Effector CD8-positive, alpha-beta T cell (primary cell): ENCODE measurements at places on chromosomes 3 and 15.

GRCh38 chr3:195397524-195397923 is 45.3 kb downstream of the ACAP2 start:
- DNase-seq: no peak

- DNase-seq: no peak
Observed at GRCh38 chr3:150106740-150107428, 136.2 kb upstream of the PFN2 start.

GRCh38 chr3:152040319-152040718 is 166.9 kb downstream of the SUCNR1 start:
- DNase-seq: no peak

- no peak for DNase-seq
Observed at GRCh38 chr15:95129574-95129973, 898.2 kb downstream of the MCTP2 start.

DNA sequence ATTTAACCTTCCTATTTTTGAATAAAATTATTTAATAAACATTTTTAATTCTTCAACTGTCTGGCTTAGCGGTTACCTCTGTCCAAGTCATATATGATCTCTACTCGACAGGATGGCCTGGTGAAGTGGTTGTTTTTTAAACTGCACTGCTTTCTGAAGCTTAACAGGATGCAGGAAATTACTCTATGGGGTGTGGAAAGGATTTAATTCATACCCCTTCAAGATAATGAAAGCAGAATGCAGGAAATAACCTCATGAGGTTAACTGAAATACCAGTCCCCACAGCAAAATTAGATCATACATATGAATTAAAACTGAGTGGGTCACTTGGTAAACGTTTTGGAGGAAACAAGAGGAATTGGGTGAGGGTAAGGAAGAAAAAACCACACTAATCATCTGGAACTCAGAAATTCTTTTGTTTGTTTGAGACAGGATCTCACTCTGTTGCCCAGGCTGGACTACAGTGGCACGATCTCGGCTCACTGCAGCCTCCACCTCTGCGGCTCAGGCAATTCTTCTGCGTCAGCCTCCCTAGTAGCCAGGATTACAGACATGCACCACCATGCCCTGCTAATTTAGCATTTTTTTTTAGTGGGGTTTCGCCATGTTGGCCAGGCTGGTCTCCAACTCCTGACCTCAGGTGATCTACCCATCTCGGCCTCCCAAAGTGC is 50.1 kb downstream of the LYSMD4 start:
- no peak for DNase-seq

- DNase-seq: no peak
Observed at GRCh38 chr3:7112523-7113056, 251.7 kb downstream of the GRM7 start.

DNA sequence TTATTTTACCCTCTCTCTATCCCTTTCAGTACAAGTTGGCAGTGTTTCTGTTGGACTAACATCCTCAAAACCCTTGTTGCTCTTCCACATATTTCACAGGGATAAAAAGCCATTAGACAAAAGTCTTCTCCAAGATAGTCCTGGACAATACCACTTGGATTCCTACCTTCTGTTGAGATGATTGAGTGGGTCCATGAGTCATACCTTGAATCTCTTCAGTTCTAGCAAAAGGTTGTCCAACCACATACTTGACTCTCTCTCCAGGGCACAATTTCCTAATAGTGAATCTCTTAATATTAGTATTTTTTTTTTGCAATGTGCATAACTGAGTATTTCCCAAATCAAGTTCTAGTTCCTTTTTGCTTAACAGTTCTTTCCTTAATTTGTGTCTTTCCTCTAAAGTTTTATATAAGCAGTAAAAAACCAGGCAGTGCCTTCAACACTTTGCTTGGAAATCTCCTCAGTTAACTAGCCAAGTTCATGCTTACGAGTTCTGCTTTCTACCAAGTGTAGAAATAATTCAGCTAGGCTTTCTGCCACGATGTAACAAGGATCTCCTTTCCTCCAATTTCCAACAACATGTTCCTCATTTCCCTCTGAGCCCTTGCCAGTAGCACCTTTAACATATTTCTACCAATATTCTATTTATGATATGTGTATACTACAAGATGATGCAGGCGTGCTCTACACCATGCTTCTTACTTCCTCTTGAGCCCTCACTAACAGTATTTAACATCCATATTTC is 68.3 kb upstream of the NEO1 start:
- no peak for DNase-seq

GRCh38 chr15:86852741-86853140 is 773.1 kb downstream of the AGBL1 start:
- DNase-seq: no peak

- DNase-seq: no peak
Observed at GRCh38 chr15:45869034-45869668, 234.3 kb downstream of the SQOR start.

DNA sequence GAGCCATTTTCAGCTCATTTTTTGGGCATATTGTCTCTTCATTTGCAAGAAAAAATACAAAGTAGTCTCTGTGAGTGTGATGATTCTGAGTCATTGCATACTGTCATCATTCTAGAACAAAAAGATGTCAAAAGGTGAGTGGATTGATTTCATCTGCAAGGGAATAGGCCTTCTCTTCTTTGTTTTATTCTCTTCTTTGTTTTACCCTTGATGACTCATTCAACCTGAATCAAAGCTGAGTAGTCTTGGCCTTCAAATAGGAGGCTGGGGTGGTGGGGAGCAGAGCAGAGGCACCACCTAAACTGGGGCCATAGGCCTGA is 25.4 kb downstream of the CYP19A1 start:
- DNase-seq: no peak

DNA sequence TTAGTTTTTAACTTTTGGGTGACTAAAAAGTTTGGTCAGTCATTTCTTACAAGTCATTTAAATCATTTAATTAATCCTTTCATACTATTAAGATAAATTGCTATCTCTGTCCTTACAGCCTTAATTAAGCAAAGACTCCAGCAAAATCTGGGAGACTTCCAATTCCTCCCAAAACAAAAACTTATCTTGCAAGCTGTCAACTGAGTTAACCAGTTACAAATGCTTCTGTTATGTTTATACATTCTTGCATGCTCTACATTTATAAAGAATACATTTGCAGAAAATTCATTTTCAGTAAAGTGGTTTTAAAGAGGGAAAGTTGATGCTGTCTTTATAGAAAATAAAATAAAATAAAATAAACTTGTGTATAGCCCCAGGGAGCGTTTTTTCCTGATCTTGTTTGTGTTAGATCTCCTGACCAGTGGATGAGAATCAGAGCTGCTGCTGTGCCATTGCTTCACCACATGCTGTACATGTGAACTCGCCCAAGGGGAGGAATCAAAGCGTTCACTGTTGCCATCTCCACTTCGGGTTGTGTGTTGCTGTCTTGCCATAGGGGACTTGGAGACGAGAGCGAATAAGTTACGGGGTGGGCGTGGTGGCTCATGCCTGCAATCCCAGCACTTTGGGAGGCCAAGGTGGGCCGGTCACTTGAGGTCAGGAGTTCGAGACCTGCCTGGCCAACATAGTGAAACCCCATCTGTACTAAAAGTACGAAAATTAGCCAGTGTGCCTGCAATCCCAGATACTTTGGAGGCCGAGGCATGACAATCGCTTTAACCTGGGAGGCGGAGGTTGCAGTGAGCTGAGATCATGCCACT is 5.5 kb downstream of the CCR4 start:
- no peak for DNase-seq

- DNase-seq: no peak
Observed at GRCh38 chr15:63860555-63860954, 26.8 kb upstream of the HERC1 start.

DNA sequence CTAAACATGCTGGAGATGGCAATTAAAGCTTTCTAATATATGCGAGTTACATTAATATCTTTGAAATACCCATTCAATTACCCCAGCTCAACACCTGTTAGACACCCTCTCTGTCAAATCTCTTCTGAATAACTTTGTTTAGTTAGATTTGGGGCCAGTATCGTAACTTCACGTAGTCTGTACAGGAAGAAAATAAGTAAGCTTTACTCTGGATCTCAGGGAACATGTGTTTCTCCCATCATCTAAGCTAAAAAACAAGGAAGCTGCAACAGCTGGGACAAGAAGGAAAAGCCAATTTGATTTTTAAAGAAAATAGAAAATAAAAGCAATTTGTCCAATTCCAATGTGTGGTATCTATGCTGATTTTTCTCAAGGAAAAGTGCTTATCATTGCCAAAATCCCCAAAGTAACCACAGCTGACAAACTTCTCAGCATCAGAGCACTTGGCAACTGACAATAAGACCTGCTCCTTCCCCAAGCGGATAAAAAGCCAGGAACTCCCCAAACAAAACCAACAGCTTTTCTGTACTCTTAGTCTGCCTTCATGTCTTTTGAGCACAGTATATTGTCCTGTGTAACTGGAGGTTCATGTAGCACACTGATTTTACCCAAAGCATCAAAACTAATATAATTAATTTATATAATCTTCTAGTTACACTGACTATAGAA is 279.1 kb downstream of the ZBTB20 start:
- no peak for DNase-seq

- no peak for DNase-seq
Observed at GRCh38 chr15:82064824-82065223, 19.0 kb upstream of the MEX3B start.

DNA sequence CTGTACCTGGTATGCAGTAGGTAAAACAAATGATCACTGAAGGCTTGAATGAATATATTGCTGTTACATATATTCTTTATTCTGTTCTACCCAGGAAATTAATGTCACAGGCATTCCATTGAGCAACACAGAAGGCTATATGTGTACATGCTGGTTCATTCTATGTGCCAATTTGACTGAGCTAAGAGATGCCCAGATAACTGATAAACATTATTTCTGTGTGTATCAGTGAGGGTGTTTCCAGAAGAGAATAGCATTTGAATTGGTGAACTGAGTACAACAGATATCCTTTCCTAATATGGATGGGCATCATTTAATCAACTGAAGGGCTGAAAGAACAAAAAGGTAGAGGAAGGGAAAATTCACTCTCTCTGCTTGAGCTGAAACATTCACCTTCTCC is 886.8 kb downstream of the FHIT start:
- no peak for DNase-seq

GRCh38 chr3:169529013-169529412 is 134.5 kb downstream of the MECOM start:
- DNase-seq: no peak

DNA sequence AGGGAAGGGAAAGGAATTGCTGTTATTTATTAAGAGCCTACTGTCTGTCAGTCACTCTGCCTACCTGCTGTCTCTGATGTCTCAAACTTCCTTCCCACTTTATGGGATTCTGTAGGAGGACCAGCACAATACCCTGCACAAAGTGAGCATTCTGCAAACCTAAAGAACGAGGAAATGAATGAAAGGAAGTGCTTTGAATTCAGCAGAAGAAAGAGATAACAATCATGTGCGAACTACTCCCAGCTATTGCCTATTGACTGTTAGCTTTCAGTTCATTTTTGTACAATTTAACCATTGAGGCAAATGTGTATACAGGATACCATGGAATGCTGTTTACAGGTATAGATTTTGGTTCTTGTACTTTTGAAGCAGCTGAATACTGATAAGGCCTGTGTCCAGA is 66.8 kb downstream of the CMSS1 start:
- no peak for DNase-seq

DNA sequence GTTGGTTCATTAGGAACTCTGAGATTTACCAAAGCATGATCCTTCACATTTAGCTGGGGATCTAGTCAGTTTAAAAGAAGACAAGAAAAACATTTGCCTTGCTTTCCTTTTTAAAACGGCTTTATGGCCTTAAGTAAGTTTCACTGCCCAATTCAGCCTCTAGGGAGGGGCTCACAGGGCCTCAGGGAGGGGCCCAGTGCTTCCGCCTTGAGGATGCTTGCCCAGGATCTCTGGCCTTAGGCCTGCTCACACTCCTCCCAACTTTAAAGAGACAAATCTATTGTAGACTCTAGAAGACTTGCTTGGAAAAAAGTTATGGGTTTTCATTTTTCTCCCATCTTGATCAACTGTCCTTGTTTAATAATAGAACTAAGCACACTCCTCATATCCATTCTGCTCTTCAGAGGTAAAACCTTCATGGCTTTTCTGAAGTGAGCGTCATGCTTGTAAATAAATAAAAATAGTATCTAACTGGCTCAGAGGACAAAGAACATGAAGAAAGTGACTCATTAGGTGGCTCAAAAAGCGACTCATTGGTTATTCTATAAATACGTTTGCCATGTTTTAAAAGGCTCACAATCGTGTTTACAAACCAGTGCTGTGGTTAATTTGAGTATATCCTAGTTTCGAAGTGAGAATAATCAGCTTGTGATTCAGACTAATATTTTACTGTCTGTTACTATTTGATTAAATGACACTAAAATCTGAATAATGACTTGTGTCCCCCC is 13.7 kb downstream of the PDHB start:
- no peak for DNase-seq

DNA sequence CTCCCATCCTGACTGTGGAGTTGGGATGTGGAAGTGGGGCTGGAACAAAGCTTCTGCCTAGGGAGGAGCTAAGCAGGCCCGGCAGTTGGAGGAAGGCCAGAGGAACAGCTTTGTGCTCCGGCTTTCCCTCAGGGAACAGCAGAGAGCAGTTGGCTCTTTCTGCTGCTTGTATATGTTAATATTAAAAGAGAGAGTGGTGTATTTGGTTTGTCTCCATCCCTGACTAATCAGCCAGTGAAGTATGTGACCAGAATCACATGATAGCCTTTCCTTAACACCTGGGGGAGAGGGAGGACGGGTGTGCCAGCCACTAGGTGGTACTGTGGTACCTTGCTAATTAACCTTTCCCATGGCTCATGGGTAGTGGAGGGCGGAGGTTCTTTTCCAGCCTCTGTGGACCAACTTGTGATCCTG is 10.0 kb downstream of the EIF2B5 start:
- no peak for DNase-seq

GRCh38 chr15:71048913-71049675 is 66.2 kb upstream of the THSD4 start:
- DNase-seq: no peak

DNA sequence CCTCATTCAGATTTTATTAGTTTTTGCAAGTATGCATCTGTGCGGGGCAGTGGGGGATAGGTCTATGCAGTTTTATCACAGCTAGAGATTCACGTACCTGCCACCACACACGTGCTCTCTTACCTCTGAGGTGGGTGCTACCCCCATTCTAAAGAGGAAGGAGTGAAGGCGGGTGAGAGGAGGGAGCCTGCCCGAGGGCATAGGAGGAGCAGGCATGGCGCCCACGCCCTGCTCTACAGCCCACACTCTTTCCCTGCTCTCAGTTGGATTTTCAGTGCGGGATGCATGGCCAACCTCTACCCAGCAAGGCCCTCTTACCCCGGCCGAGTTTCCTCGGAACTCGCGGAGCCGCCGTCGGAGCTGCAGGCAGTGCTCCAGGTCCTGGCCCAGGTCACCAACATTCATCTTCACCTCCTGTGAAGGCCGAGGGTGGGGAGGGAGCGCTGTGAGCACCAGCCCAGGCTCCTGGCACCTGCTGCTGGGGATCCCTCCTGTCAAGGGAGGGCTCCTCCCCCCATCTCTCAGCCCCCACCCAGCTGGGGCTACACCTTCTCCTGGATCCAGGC is 26.9 kb downstream of the PLA2G4B start:
- no peak for DNase-seq
